ENCODE measurements at places on chromosomes 3 and 15.
A peak's percentile ranks its signal among the peaks of the same experiment; 100 is the strongest.

DNA sequence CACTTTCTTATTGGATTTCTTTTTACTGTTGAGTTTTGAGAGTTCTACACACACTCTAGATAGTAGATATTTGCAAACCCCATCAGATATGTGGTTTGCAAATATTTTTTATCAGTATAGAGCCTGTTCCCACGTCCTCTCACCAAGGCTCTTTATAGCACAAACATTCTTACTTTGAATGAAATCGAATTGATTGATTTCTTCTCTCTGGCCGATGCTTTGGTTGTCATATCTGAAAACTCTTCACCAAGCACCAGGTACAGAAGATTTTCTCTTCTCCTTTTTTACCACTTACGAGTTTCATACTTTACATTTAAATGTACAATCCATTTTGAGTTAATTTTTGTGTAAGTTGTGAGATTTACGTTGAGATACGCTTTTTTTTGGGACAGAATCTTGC, 163.4 kb downstream of the PTPRG start:
- no peak for DNase-seq

- no peak for DNase-seq
These were observed 279.4 kb upstream of the TLE3 start for GRCh38 chr15:70376929-70377691.

DNA sequence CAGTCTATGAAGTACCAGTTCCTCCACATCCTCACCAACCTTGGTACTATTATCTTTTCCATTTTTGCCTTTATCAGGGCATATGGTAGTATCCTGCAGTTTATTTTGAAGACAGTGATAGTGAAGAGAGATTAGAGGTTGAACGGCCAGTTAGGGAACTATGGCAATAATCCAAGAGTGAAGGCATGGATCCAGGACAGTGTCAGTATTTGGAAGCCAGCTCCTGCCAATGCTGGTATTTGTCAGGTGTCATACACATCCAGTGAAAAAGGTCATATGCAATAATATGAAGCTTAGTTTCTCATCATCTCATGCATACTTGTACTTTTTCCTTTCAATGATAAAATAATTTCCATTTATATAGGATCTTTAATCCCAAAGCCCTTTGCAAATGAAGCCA, 56.8 kb upstream of the KCNMB2 start:
- no peak for DNase-seq

DNA sequence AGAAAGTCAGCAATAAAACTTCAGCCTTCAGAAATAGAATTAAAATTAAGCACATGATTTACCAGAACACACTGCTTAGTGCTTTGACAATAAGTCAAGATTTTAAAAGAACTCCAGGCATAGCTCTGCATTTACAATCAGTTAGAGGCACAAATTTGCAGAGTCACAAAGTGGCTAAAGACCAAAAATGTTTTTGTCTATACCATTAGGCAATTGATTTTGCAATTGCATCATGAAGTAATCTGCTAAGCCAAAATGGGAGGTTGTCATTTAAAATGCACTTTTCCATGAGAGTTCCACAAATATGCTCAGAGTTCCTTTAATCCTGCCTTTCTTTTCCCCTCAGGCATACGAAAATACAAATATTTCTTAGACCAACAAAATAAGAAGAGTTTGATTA, 10.1 kb upstream of the DCP1A start:
- no peak for DNase-seq

- no peak for DNase-seq
These were observed 23.5 kb downstream of the LSM3 start for GRCh38 chr3:14201940-14202684.

- DNase-seq = no peak
These were observed 11.8 kb downstream of the MRAS start for GRCh38 chr3:138359919-138360868.

DNA sequence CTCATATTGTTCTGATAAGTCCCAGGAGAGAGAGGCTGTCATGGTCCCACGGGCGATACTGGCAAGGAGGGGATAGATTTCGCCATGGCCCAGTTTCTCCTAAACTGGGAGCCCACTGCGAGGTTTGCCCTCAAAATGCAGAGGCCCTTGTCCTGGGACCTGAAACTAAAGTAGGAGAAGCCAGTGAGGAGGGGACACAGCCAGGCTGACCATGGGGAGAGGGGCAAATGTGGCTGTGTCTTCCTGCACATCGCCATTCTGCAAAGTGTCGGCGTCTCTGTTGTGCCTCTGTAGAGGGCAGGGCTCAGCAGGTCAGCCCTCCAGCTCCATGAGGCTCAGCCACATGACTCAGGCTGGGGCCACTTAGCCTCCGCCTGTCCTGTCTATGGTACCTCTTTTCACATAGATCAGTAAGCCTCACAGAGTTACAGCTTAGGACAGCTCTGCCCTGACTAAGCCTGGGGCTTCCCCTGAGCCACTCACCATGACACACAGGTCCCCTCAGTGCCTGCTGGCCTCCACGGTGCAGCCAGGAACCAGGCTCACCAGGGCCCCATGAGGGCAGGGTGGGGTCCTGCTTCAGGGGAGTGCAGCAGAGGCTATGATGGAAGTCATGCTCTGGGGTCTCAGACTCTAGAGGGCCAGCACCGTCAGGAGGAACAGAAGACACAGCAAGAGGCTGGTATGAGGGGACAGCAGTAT, 28.6 kb upstream of the PLXNA1 start:
- DNase-seq = no peak

- DNase-seq = no peak
These were observed 719.6 kb downstream of the SQOR start for GRCh38 chr15:46354443-46354842.

- no peak for DNase-seq
These were observed 34.5 kb upstream of the NR2E3 start for GRCh38 chr15:71775856-71776255.

DNA sequence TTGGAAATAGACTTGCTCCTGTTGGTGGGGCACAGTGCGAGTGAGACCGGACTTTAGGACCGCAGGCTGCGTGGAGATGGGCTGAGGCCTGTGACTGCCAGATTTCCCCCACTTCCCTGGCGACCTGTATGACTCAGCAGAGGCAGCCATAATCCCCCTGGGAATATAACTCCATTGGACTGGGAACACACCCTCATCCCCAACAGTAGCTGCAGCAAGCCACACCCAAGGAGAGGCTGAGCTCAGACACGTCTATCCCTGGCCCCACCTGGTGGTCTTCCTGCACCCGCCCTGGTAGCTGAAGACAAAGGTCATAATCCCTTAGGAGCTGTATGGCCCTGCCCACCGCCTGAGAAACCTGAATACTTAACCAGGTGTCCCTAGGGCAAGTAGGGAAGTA, 42.6 kb downstream of the DZIP1L start:
- DNase-seq = no peak

DNA sequence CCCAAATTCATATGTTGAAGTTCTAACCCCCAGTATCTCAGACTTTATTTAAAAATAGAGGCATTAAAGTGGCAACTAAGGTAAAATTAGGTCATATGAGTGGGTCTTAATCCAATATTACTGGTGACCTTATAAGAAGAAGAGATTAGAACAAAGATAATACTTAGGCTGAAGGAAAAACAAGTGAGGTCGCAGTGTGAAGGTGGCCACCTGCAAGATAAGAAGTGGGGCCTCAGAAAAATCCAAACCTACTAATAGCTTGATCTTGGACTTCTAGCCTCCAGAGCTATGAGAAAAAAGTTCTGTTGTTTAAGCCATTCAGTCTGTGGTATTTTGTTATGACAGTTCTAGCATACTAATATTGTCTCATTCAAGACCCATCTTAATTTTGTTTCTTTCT, 159.9 kb upstream of the PEX5L start:
- no peak for DNase-seq

DNA sequence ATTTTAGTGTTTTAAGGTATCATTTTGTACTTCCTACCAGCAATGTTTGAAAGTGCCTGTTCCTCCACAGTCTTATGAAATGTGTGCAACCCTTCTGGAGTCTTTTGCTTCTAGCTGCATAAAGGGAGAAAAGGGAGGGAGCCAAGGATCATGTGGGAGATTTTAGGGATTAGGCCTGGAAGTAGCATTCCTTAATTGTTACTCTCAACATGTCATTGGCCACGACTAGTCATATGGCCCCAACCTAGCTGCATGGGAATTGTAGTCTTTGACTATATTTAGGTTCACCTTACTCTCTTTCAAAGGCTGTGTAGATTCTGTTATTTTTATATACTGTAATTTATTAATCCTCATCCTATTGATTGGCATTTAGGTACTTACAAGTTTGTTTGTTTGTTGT, 14.9 kb downstream of the CRTAP start:
- DNase-seq = no peak

- peak; percentile 92 for DNase-seq
These were observed 17.7 kb downstream of the CHD2 start for GRCh38 chr15:92917598-92918407.

DNA sequence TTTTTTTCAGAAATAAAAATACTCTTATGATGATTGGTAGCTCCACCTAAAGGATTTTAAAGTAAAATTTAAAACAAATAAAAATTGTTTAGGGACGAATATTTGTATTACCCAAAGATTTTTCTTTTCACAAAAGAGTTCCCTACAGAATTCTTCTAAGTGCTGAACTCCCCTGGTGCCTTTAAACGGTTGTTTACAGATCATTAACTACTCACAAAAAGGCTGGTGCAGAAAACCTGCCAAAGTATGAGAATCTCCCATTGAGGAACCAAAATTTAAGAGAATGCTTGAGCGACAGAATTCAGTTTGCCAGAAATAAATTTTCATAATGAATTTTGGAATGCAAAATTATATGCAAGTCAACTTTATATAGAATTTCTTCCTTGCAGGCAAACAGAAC, 497.8 kb upstream of the NR2F2 start:
- no peak for DNase-seq

DNA sequence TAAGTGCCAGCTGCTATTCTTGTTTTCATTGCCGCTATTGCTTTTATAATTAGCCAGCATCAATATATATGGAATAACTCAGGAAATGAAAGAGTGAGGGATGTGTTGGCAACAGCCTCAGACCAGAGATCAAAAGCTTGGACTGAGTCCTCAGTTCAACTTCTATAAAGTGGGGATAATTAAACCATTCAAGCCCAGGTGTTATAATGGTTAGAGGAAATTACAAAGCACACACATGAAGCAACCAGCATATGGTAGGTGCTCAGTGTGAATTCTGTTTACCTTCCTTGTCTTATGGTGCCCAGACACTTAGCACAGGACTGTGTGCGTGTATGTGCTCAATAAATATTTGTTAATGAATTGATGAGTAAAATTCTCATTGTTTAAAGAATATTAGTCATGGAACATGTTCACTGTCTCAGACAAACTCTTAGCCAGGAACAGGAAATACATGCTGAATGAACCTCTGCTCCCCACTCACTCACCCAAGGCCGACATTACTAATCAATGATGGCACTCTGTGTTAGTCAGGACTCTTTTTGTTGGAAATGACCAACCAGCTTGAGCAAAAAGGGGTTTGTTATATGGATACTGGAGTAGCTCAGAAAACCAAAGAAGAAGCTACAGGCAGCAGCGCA, 16.7 kb upstream of the CCDC174 start:
- no peak for DNase-seq

- DNase-seq = no peak
These were observed 80.3 kb upstream of the PRTG start for GRCh38 chr15:55823191-55823670.

GRCh38 chr3:150739200-150739863, 23.6 kb downstream of the SIAH2 start:
- DNase-seq = no peak

All from activated CD4-positive, alpha-beta T cell treated with anti-CD3 and anti-CD28 coated beads for 24 hours (primary cell).